Smooth muscle cell of the pulmonary artery (primary cell): ENCODE measurements at places on chromosomes 13 and 19. TPM values are rescaled to one million over a fixed set of nuclear protein-coding genes. Genes with fewer than 3 reads are reported as not detected.

The MAU2 gene
- 39.6 and 45.3 TPM in 2 replicates for total RNA-seq

The PCSK4 gene
- 0.92 and 1.4 TPM in 2 replicates for total RNA-seq

The NEK3 gene
- total RNA-seq, result 4.7 and 5.1 TPM in 2 replicates

The CYP4F11 gene
- 0.03 and 0.33 TPM in 2 replicates for total RNA-seq

The TBCB gene
- total RNA-seq, result 172 and 201 TPM in 2 replicates

The GRIN3B gene
- total RNA-seq, result 0.20 and 1.7 TPM in 2 replicates

The SRRM5 gene
- total RNA-seq, result 0.03 TPM in 1 of 2 replicates, not detected in the other

The MCEMP1 gene
- not detected in 2 replicates for total RNA-seq

The KCNN1 gene
- total RNA-seq, result 0.03 TPM in 1 of 2 replicates, not detected in the other

The ZSCAN4 gene
- total RNA-seq, result 0.07 TPM in 1 of 2 replicates, not detected in the other

The KLK3 gene
- total RNA-seq, result not detected in 2 replicates

The FUT3 gene
- not detected in 2 replicates for total RNA-seq

The ZNF20 gene
- 4.6 and 5.5 TPM in 2 replicates for total RNA-seq

The CD33 gene
- not detected in 2 replicates for total RNA-seq

The ARRDC5 gene
- not detected in 2 replicates for total RNA-seq

The IZUMO2 gene
- not detected in 2 replicates for total RNA-seq

The ZNF563 gene
- total RNA-seq, result 4.7 and 5.0 TPM in 2 replicates

The SBSN gene
- total RNA-seq, result 4.5 and 6.7 TPM in 2 replicates

The FBXO27 gene
- 2.9 and 5.4 TPM in 2 replicates for total RNA-seq

The KIR2DL4 gene
- total RNA-seq, result not detected in 2 replicates

The ZNF285 gene
- 3.8 and 4.8 TPM in 2 replicates for total RNA-seq

The SMG9 gene
- total RNA-seq, result 11.3 and 23.8 TPM in 2 replicates

The BIVM gene
- total RNA-seq, result 22.2 and 24.5 TPM in 2 replicates

The GPALPP1 gene
- 20.8 and 23.0 TPM in 2 replicates for total RNA-seq

The TMEM147 gene
- total RNA-seq, result 73.0 and 101 TPM in 2 replicates

The FAM216B gene
- not detected in 2 replicates for total RNA-seq

The CIC gene
- total RNA-seq, result 37.7 and 62.2 TPM in 2 replicates

The EXOC3L2 gene
- total RNA-seq, result 0.10 and 0.13 TPM in 2 replicates

The CERS4 gene
- total RNA-seq, result 4.7 and 18.8 TPM in 2 replicates

The KLK2 gene
- not detected in 2 replicates for total RNA-seq

The HSD17B14 gene
- 2.2 and 2.8 TPM in 2 replicates for total RNA-seq

The ACP7 gene
- 0.13 and 11.4 TPM in 2 replicates for total RNA-seq

The UBE2L5 gene
- 0.07 TPM in 1 of 2 replicates, not detected in the other for total RNA-seq

The KLK14 gene
- not detected in 2 replicates for total RNA-seq

The FCAR gene
- not detected in 2 replicates for total RNA-seq

The ZNF471 gene
- total RNA-seq, result 6.7 and 7.1 TPM in 2 replicates

The MPHOSPH8 gene
- total RNA-seq, result 19.6 and 23.2 TPM in 2 replicates

The IFNL1 gene
- not detected in 2 replicates for total RNA-seq

The URAD gene
- not detected in 2 replicates for total RNA-seq

The CLIP3 gene
- total RNA-seq, result 31.5 and 42.9 TPM in 2 replicates

The SIGLEC8 gene
- not detected in 2 replicates for total RNA-seq

The OR7A5 gene
- total RNA-seq, result not detected in 2 replicates
